ENCODE measurements at places on chromosomes 2 and 18.

DNA sequence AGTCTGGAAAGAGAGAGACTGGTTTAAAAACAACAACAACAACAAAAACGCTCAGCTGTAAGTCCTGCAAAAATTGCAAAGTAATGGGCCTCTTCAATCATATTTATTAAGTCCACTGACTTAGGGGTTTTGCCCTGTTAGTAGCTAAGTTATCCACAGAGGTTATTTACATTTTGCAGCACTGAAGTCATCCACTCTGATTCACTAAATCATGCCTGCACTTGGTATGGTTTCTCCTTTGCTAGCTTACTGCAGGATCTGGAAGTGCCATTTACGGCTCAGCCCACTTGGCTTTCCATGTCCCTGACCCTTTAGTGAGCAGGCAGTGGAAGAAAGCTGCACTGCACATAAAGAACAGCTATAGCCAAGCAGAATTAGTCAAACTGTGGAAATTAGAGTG is 484.4 kb downstream of the NRXN1 start:
- no peak for DNase-seq

DNA sequence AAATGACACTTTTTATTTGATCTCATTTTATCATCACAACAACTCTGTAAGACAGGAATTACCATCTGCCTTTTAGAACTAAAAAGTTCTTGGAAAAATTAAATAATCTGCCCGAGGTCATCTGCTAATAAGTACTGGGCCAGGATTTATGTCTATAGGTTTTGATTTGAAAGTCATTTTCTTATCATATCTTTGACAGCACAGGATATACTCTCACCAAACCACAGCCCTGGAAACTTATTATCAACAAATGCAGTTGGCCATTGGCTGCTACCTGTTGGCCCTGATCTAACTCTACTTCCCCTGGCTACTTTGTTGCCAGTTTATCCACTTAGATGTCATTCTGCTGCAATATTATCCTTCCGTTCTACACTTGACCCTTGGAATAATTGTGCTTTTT is 354.6 kb downstream of the RAD51AP2 start:
- no peak for DNase-seq

GRCh38 chr18:13051950-13052349 is 60.8 kb downstream of the CEP192 start:
- no peak for DNase-seq

DNA sequence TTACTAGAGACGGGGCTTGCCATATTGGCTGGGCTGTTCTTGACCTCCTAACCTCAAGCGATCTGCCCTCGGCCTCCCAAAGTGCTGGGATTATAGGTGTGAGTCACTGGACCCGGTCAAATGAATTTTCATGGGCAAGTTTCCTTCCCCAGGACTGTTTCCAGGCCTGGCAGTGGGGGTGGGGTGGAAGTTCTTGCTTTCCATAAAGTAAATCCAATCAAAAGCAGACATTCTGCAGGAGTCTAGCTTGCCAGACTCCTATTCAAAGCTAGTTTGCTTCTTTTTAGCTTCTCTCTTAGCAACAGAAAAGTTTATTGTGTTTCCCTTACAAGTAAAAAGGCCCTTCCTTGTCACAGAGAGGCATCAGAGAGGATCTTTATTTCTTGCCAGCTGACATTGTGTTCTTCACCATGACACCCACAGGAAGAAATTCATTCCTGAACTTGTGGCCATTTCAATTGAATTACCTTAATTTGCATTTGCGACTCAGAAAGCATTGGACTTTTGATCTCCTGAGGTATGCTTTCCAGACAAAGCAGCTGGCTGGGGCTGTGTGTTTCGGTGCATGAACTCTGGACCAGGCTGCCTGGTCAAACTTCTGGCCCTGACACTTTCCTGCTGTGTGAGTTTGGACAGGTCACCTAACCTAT is 37.9 kb downstream of the LYPD1 start:
- DNase-seq: no peak

- no peak for DNase-seq
These were observed 614.9 kb downstream of the LRP1B start for GRCh38 chr2:141515931-141516330.

- no peak for DNase-seq
These were observed 44.5 kb downstream of the LDLRAD4 start for GRCh38 chr18:13262839-13263691.

GRCh38 chr2:171004833-171005232 is 75.8 kb downstream of the GORASP2 start:
- no peak for DNase-seq

DNA sequence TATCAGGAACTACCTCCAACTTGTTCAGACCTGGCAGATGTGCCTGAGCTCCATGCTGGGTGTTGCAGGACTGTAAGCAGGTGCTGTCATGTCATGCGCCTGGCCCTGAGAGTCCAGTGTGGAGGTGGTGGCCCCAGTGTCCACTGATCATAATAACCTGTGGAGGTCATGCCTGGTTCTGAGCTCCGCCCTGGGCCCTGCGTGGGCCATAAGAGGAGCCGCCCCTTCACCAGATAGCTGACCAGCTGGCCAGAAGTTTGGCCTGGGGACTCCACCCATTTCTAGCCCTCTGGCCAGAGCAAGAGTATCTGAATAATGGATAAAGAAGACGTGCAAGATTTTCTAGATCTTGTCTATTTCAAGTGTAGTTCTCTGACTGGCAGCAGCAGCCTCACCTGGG is 72.4 kb downstream of the CTIF start:
- no peak for DNase-seq

- DNase-seq: no peak
These were observed 719.4 kb downstream of the LRP1B start for GRCh38 chr2:141411419-141411818.

- DNase-seq: no peak
These were observed 306.2 kb upstream of the RAB6C start for GRCh38 chr2:129673234-129673633.

DNA sequence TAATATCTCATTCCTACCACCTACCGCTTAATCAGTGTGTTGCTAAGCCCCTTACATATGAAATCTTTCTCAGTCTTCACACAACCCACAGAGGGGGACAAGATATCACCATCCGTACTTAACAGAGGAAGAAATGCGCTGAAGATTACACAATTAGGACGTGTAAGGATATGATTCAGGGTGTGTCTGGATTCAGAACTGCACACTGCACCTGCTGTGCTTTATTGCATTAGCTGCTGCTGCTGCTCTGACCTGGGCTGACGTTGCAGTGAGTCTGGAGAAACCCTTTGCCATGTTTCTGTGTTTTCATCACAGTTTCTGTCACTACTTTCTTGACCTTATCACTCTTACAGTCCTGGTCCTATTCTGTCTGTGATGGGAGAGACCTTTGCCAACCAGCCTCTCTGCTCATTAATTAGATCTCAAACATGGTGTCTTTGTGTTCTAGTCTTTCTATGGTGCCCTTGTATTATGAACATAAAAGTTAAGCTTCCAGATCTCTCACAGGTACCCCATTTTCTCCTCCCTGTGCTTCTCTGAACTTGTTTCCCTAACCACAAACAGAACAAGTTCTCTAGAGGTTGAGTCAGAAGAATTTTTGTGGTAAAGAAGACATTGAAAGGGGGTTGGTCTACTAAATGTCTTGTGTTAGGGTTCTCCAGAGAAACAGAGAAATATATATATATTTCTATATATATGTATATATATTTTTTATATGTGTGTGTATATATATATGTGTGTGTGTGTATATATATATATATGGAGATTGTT is 92.9 kb upstream of the CYP1B1 start:
- DNase-seq: no peak

GRCh38 chr2:236986524-236987330 is 99.0 kb upstream of the COPS8 start:
- no peak for DNase-seq

DNA sequence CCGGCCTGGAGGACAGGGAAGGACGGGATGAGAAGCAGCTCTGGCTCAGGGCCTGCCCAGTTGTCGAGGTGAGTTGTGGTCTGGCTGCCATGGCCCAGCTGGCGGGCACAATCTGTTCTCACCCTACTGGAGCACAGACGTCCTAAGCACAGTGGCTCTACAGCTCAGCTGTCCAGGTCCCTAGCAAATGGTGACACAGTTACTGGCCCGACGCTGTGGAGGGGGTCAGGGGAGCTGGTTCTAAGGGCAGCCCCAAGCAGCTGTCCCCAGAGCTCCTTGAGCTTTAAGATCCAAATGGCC is 32.9 kb downstream of the KCNK3 start:
- DNase-seq: no peak

- no peak for DNase-seq
These were observed 434.7 kb downstream of the PTPRM start for GRCh38 chr18:8001711-8002301.

DNA sequence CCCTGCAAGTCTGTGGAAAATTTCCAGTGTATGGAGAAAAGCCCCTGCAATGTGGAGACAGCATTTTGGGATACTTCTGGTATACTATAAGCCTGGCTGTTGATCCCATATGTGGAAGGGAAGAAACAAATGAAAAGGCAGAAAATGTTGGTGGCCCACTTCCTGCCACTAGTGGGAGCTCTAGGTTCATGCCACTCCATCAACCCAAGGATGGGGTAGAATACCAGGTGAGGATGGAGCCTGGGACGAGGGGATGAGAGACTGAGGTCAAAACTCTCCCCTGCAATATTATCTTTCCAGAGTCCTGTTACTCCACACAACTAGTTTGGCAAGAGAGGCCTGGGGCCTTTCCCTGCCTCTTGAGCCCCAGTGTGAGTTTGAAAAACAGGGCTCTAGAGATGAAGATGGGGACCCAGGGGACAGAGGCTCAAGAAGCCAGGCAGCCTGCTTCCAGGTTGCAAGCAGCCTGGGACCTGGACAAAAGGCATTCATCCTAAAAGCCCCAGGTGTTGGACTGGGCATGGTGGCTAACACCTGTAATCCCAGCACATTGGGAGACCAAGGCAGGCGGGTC is 31.9 kb downstream of the BMP10 start:
- DNase-seq: no peak

DNA sequence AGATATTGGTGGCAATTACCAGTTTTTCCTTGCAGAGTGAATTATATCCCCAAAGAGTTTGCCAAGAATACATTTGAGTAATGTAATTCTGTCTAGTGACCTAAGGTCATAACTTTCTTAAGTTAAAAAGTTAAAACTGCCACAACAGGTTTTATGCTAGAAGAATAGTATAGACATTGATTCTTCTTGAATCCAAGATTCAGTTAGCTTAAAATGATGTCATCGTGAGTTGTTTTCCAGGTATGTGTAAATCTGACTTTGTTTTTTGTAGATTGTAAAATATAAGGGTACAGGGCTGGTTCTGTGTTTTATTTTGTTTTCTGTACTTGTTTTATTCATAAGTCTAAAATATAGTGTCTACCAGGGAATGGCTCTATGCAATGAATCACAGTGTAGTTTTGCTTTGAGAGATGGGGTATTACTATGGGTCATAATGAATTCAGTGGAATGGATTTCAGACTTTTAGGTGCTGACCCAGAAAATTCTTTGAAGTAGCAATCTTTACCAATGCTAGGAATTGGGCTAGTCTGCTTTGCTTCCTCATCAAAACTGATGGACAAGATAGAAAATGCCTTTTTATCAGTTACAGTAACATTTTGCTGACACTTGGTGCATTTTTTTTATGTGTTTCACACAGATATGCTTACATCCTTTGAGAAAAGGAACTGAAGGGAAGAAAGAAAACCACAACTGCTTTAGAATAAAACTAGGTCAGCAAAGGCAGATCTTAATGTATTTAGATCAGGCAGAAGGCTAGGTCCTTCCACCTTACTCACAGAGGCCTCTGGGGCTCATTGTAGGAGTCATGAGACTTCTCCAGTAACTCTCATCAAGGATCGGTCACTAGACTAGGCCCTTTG is 20.8 kb upstream of the MGAT5 start:
- no peak for DNase-seq

GRCh38 chr2:70620020-70620419 is 66.4 kb upstream of the TGFA start:
- DNase-seq: no peak

- DNase-seq: no peak
These were observed at the start of gene IL1R1 for GRCh38 chr2:102141970-102142828. Gene IL1R1, plus strand, starts transcription at chr2:102142746. Its CDS starts 14,979 bp downstream, at chr2:102157725.

DNA sequence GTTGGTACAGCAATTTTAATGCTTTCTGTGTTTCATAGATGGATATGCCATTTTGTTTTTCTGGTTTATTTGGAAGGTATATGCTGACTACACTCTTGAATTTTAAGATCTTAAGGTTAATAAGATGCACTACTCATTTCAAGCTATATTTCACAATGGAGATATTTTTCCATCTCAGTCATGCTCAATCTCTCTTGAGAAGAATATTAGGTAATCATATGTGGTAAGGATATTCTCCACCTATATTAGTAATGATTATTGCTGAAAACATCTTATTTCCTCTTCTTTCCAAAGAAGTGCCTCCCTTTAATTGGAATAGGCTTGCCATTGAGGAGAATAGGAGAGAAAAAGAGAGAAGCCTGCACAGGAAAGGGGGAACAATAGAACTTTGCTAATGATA is 40.1 kb downstream of the EPB41L3 start:
- no peak for DNase-seq

GRCh38 chr2:54074606-54075341 is 40.6 kb upstream of the ACYP2 start:
- DNase-seq: no peak
